GM13977 (cell line): ENCODE measurements at places on chromosomes 6 and 20.
A peak's percentile ranks its signal among the peaks of the same experiment; 100 is the strongest.

DNA sequence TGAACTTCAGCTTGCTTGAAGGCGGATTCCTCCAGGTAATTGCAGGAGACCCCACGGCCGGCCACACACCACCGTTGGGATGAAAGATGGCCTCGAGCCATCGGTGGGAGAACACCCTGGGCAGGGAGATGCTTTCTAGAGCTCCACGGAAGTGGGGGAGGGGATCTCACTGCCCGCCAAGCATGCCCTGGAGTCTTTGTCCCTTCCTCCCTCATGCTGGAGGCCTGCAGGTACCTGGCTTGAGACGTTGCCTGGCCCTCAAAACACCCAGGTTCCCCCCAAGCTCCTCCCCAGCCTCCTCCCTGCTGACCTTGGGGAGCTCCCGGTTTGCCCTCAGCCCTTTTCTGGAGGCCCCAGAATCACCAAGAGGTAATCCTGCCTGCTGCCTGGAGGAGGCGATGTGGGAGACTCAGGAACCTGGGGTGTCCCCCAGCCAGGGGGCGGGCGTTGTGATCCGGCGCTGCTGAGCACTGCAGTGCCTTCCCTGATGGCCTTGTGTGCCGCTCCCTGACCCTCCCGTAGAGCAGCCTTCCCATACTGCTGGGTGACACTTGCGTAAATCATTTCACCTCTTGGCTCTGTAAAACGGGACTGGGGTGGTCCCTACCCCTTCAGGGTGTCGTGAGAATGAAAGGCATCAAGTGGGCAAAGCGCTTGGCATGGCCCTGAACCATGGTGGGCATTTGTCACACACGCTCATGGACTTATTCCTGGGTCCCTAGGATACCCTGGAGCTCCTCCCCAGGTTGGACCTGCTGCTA, 91.4 kb downstream of the CEBPB start:
- no peak for DNase-seq

- DNase-seq = no peak
Observed at GRCh38 chr20:15902493-15902892, 670.8 kb downstream of the KIF16B start.

GRCh38 chr6:88641178-88641903, 322.1 kb downstream of the RNGTT start:
- peak; percentile 23 for DNase-seq

DNA sequence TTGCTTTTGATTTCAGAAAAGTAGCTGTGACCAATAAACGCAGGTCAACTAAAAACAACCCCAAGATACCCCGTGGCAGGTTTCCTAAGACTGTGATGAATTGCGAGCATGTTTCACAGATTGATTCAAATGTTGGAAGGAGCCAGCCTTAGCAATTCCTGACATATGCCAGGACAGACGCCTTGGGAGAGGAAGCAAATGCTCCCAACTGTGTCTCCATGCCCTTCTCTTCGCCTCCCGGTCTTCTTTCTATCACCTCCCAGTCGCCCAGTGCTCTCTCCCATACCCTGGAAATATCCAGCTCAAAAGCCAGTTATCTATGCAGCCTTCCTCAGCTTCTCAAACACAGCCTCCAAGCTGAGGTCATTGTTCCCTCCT, 32.0 kb downstream of the KIAA0319 start:
- no peak for DNase-seq

DNA sequence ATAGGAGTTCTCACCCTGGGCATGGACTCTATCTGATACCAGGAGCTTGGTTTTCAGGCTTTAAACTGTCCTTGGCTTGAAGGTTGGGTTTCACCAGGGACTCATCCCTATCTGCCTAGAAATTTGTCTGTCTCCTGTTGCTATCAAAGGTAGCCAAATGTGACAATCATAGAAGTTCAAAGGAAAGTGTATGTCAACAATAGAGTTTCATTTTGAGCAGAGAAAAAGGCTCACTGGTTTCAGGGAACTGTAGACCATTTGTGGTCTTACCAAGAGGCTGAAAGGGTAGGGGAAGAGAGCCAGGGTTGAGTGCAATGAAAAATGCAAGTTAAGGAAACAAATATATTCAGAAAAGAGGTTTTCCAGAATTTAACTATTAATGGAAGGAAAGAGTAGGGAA, 966.8 kb upstream of the CITED2 start:
- no peak for DNase-seq

- peak; percentile 53 for DNase-seq
Observed at GRCh38 chr6:3383525-3383924, 73.3 kb downstream of the SLC22A23 start.

- DNase-seq = no peak
Observed at GRCh38 chr6:2659882-2660281, 90.8 kb downstream of the MYLK4 start.

- DNase-seq = no peak
Observed at GRCh38 chr6:17091122-17091521, 10.7 kb upstream of the STMND1 start.

DNA sequence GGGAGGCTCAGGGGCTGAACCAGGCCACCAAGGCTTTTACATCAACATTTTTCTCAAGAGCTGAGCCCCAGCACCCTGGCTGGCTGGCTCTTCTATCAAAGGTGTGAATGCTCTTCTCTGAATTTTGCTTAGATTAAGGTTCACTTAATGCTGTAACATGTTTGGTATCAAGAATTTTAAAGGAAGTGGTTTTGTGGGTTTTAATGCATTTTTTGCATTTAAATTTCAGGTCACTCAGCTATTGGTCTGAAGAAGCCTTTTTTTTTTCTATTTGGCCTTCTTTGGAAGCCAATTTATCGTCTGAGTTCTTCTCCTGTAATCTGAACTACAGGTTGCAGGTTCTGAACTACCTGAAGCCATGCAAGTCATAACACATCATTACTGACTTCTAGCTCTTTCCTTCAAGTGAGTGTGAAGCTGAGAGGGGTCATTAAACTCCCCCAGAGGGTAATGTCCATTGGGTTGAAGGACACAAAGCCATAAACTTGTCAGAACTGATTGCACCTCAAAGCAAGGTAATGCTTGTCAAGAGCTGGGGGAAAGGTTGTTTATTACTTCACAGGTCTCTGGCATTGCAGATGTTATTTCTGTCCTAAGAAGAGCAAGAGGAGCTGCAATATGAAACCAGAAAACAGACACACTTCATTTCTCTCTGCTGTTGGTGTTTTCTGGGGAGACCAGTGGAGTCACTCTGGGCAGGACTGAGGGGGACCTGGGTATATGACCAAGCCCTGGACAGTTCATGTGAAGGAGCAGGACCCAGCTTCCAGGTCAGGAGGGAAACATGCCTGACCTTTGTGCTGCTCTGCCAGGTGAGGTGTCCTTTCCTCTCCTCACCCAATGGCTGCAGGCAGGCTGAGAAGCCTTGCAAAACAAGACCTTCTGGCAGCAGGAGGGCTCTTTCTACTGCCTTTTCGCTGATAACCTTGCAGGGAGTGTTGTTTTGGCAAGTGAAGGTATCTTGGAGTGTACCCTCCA, 26.1 kb upstream of the NEDD9 start:
- no peak for DNase-seq

- DNase-seq = no peak
Observed at GRCh38 chr6:52016915-52017748, 70.3 kb downstream of the PKHD1 start.

DNA sequence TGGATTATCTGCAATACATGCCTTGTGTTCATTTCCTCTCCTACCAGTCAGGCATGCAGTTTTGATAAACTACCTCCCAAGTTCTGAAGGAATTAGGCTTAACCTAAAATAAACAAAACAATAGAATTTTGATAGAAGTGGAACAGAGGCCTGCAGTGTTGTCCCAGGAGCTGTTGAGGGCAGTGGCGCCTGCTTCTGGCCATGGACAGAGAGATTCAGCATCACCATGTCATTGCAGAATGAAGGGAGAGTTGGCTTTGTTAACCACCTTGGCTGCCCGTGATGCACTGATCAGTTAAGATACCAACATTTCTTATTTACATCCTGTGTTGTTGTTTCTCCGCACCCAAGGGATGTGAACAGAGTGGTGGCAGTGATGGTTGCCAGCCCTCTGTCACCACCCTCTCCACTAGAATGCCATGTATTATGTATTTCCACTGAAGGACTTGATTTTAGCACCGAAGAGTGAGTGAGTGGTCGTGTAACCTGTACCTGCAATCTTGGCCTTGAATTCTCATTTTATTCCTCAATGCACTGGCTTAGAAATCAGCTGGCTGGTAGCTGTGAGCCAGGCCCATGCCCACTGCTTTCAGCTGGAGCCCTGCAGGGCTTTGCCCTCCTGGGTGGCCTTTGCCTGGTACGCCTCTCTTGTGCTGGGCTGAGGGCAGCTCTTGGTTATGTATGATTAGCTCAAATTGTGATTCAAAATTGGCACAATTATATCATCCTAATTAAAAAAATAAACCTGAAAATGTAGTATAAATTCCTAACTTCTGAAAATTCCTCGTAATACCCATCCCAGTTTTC, 56.5 kb downstream of the SHLD1 start:
- DNase-seq = no peak

- DNase-seq = peak; percentile 27
Observed at GRCh38 chr20:10551732-10552724, 116.9 kb downstream of the SLX4IP start.

DNA sequence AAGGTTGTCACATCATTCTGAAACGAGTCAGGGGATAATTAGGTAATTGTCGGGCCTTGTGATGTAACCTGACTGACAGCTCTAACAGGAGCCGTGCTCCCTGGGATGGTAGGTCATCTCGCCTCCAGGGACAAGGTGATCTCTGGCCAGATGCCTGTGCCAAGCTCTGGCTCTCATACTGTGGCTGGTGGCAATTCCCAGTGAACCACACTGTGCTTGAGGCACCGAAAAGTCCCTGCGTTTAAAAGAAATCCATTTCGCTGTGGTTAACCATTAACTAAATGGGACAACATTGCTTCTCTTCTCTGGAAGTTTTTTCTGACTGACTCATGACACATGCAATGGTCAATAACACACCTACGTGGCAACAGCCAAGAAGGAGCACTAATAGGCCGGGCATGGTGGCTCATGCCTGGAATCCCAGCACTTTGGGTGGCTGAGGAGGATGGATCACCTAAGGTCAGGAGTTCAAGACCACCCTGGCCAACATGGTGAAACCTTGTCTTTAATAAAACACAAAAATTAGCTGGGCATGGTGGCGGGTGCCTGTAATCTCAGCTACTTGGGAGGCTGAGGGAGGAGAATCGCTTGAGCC, 669.2 kb downstream of the PRKN start:
- DNase-seq = no peak

DNA sequence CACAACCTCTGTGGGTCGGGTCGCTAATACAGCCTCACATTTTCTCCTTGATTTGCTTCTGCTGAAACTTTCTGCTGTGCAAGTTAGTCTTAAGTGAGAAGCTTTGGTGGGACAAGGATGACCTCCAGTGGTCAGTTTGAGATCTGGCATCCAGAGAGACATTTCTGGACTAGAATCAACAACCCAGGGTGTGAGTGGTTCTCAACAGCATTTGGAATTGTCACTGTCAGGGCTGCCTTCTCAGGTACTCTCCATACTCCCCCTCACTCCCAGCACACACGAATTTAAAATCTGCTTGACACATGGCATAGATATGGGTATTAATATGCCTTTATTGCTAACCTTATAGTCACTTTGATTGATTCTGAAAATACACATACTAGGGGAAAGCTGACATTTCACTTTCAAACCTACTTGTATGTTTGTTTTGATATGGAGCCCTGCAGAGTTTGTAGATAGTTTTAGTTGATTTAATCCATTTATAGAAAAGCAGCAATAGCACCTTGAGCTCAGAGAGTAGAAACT, 13.2 kb downstream of the OTOR start:
- DNase-seq = peak; percentile 43
